ENCODE measurements at places on chromosomes 7 and 10.

- no peak for ATAC-seq
Observed at GRCh38 chr7:76358011-76358480, 745 bp downstream of the YWHAG start.

DNA sequence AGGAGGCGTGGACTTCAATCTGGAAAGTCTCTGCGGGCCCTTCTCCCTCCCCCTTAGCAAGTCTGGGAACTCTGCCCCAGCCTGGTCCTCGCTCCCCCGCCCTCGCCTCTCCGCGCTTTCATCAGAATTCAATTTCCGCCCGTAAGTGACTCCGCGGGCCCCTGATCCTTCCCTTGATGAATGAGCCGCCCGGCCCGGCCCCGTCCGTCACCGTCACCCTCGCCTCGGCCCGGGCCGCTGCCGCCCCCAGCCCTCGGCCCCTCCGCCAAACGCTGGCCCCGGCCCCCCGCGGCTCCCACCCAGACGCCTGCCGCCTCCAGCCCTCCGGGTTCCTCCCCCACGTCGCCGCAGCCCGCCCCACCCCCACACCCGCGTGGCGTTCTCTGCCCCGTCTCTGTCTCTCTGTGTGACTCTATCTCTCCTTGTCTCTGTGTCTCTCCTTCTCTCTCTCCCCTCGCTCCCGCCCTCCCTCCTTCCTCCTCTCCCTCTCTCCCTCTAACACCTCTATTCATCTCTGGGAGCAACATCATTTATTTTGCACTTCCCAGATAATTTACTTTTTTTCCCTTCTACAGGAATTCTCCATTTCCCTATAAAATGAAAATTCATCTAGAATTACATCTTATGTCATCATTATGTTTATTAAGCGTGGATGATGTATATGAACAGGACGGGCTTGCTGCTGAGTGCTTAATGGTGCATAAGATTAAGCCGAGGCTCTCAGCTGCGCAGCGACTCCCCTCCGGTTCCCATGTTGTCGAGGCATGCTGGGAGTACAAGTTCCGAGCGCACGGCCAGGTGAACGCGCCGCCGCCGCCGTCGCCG is 91.2 kb upstream of the PAX2 start:
- ATAC-seq: peak; percentile 72

DNA sequence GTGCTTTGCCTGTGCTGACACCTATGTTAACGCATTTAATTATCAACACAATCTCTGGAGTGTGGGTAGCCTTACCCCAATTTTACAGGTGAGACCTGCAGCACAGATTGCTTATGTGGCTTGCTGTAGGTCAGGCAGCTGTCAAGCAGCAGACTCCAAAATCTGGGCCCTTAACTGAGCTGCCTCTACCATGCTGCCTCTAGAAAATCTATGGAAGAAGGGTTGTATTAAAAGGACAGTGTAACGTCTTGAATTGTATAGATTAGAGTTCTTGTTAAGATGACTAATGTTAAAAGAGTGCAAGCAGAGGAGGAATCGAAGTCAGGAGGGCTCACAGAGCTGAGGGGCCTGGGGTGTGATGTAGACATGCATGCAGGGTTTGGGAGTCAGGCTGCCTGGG is 1.2 kb upstream of the PON3 start:
- no peak for ATAC-seq

- no peak for ATAC-seq
Observed at GRCh38 chr7:26492816-26493215, 201.2 kb downstream of the SNX10 start.

DNA sequence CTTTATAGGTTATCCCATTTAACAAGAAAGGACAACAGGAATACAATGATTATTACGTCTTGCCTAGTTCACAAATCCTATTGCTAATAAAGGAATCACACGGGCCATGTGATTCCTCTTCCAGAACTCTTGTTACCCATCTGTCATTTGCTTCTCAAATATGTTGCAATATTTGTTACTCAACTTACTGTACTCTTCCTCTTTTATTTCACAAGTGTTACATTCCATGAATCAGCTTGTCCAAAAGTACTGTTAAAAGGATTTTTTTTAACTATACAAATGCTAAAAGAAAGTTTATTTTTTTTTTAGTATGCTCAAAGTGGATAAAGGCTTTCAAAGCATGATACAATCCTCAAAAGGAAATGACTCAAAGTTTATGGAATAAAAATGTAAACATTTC is 3.9 kb upstream of the CD36 start:
- no peak for ATAC-seq

DNA sequence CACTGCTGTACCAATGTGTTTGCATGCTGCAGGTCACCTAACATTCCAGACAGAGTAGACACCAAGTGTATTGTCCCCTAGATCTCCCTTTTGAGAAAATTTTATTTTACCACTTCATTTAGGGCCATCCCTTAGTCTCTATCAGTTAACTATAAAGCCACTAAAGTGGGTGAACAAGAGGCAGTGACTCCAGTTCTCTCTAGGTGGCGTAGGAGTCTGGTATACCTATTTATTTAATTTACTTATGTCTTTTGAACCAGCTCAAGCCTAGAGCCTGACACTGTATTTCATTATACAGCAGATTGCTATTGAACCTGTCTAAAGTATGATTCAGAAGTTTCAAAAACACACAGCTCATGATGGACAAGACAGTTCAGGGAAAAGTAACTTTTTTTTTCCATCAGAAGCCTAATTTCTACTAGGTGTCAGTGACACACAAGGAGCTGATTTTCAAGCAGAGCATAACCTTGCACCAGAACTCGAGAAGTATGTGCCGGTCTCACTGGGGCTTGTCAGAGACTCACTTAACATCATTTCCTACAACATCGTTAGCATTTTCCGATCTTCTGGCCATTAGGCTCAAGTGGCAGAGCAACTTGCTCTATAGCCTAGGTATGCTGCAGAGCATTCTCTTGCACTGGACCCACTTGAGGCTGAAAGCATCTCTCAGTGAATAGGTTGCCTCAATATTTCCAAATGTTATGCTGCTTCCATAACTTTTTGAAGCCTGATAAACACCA is 175.4 kb downstream of the CDC14C start:
- no peak for ATAC-seq

DNA sequence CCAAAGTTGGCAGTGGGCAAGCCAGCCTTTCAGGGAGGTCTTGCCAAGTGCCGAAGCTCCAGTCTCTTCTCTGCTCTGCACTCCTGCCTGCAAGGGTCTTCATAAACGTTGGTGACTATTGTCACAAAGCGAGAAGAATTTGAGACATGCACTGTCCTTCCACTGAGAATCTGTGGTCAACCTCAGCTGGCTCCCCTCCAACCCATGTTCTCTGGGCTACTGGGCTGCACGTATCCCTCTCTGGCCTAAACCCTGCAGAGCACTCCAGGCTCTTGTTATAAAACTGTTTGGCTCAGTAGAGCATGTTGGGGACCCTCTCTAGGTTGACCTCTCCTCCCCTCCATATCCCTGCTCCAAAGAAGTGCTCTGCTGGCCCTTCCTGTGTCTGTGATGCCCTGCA is 260.4 kb upstream of the NFE2L3 start:
- no peak for ATAC-seq

- ATAC-seq: no peak
Observed at GRCh38 chr7:33452805-33453502, 323.6 kb downstream of the BBS9 start.

- ATAC-seq: no peak
Observed at GRCh38 chr10:79350407-79351154, 3.3 kb downstream of the PPIF start.

DNA sequence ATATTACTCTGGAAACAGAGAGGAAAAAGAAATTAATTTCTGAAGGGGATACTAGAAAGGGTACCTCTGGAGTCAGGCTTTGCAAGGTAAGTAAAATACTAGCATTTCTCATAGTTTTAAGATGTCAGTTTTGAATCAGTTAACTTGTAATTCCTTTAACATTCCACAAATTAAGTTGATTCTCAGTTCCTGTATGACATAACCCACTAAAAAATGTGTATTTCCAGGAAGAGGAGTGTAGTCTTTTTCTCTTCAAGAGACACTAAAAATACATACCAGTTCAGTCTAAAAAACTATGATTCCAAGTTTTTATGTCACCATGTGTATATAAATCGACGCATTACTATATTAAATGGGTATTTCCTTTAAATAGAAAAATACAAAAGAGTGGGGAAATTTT is 113.2 kb downstream of the CDK6 start:
- ATAC-seq: no peak

- no peak for ATAC-seq
Observed at GRCh38 chr7:24834128-24834798, 77.0 kb upstream of the GSDME start.

DNA sequence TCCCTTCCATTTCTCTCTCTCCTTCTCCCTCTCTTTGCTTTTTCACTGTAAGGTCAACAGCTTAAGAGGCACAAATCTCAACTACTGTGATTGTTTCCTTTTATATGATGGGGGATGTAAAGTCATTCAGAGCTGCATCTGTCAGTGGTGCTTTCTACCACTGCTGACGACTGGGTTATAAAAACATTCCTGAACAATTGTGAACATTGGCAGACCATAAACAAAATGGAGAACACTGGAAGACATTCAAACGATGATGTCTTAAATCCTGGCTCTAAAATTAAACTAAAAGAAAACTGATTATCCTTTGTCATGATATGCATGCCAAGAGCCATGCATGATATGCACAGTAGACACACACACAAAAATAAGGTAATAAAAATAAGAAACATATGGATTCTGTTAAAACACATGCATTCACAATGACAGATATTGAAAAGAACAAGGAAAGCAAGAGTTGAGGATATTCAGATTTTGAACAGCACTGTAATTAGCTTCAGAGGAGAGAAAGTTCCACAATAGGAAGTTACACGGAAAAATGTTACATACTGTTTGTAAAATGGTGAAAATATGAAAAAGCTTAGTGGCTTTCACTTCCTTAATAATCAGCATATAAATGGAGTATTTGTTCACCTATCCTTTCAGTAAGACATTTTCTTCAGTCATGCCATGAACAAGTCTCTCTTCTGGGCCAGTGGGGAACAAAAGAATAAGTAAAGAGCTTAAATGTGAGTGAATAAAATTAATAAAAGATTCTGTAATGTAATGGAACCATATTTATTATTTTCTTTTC is 89.2 kb downstream of the RNLS start:
- no peak for ATAC-seq

- ATAC-seq: no peak
Observed at GRCh38 chr7:85781606-85782005, 594.8 kb upstream of the SEMA3D start.

- ATAC-seq: no peak
Observed at GRCh38 chr7:105871142-105871541, 5.3 kb downstream of the ATXN7L1 start.

DNA sequence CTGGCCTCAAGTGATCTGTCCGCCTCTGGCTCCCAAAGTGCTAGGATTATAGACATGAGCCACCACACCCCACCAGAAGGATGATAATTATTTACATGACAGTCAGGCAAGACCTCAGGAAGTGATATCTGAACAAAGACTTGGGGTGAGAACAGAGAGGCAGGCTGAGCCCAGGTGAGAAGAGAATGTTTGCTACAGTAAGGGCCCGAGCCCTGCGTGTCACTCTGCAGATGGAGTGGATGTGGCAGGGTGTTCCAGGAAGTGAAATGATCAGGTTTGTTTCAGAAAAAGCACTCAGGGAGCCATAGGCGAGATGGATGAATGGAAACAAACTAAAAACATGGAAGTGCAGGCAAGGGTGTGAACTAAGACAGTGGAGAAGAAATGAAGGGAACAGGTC is 22.2 kb downstream of the SFMBT2 start:
- no peak for ATAC-seq

- no peak for ATAC-seq
Observed at GRCh38 chr7:158710651-158711102, 6.1 kb upstream of the NCAPG2 start.

DNA sequence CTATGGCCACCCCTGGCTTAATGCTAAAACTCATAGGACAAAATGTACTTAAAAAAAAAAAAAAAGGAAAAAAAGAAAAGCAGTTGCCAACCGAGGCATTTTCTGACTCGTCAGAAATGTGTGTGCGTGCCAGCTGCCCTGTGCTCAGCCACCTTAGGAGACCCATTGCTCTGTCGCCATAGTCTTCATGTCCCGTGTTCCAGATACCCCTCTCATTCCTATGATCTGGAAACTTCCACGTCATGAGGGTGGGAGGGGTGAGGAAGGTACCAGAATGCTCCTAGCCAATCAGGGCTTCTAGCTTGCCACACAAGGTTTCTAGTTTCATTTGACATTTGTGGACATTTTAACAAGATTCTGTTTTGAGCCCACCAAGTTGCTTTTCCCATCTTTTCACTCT is 212.9 kb downstream of the TCF7L2 start:
- ATAC-seq: no peak

DNA sequence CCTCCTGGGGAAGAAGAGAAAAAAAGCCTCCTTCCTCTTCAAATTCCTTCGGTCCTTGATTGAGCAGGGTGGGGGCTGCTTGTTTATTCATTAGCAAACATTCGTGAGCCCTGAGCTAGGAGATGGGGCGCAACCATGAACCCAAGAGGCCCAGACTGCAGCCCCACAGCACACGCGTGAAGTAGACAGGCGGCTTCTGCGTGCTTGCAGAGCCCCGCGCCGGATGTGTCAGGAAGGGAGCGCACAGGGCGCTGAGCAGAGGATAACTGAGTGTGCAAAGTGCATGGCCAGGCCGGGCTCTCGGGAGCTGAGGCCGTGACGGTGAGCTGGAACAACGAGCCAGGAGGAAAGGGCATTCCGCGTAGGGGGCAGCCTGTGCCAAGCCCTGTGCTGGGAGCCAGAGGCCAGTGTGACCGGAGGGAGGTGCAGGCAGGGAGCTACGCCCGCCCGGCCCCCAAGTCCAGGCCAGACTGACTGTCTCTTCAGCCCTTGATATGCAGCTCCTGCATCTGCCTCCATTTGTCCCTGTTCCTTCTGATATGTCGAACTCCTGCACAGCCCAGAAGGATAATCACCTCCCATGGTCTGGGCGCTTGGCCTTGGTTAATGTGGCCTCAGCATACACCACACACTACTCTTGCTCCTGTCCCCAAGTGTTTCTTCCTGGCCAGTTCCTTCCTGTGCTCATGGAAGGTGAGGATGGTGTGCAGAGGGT is 4.6 kb downstream of the FOXL3 start:
- no peak for ATAC-seq

- no peak for ATAC-seq
Observed at GRCh38 chr7:132759482-132760243, 183.4 kb upstream of the PLXNA4 start.

DNA sequence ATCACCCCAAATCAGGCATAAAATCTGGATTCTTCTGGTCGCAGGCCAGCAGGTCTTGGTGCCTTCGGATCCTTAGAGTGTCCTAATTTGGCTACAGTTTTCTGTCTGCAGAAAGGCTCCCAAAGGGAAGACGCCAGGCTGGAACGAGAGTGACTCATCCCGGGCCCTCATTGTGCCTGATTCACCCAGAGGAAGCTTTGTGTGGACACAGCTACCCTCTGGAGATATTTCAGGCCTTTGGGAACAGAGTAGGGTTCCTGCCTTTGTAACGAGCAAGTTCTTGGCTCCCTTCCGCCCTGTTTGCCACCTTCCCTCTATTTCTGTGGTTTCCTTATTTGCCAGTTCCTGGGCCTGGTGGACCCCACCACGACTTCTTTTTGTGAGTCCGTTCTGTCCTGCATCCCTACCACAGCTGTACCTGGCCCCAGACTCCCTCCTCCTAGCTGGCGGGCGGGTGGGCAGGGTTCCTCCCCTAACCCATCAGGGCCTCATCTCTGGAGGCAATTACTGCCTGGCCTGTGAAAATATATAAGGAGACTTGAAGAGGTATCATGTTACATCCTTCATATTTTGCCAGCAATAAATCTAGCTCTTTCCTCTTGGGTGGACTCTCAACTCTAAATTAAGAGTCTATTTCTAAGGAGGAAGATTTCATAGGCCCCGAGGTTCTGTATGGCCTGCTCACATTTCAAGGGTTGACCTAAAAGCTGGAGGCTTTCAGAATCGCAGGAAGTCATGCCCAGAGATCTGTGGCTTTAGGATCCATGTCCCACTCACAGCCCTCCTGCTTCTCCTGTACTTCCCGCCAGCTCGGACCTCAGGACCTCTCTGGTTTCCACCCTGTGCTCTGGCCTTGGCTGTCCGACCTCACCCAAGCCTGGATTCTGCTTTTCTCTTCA is 219.2 kb upstream of the ZNF32 start:
- peak; percentile 39 for ATAC-seq

Data from motor neuron (in vitro differentiated cells).